ENCODE measurements at places on chromosomes 4 and X. TPM values are rescaled to one million over a fixed set of nuclear protein-coding genes. Genes with fewer than 3 reads are reported as not detected.

POU3F4 gene
- total RNA-seq, result not detected

NKX6-1 gene
- total RNA-seq, result not detected

SPON2 gene
- total RNA-seq, result 2.6 TPM

IL1RAPL1 gene
- 0.19 TPM for total RNA-seq

DNA sequence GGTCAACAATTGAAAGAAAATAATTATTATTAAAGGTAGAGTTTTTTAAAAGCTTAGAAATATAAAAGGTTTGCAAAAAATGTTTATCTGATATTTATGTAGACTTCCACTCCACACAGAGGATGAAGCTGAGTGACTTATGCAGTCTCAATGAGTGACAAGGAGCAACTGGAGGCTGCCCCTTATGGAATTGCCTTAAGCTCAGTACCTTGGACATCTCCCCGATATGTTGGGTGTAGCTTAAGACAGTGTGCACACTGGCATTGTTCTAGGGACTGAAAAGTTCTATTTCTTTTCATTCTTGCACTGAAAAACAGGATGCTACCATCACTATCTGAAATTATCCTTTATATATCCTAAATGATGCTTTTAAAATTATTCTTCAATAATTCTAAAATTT lies 292.1 kb downstream of the PRDM5 start:
- DNase-seq, result no peak
- no peaks in the 10 kb centered on the region for H3K27me3 ChIP-seq
- no peak overlapping the region for H3K4me3 ChIP-seq
- no peaks in the 10 kb centered on the region for H3K36me3 ChIP-seq

GRCh38 chr4:106987311-106987710 lies 48.8 kb downstream of the DKK2 start:
- H3K36me3 ChIP-seq, result no peaks in the 10 kb centered on the region
- no peak for DNase-seq
- H3K4me1 ChIP-seq, result no peaks in the 10 kb centered on the region
- H3K4me3 ChIP-seq, result no peak overlapping the region
- H3K27ac ChIP-seq, result no peak overlapping the region

GRCh38 chr4:163866728-163867315 lies 372.3 kb downstream of the TMA16 start:
- no peak for DNase-seq
- H3K27ac ChIP-seq, result no peak overlapping the region
- H3K4me3 ChIP-seq, result no peak overlapping the region
- H3K36me3 ChIP-seq, result no peaks in the 10 kb centered on the region
- no peaks in the 10 kb centered on the region for H3K4me1 ChIP-seq
- H3K27me3 ChIP-seq, result no peaks in the 10 kb centered on the region

GRCh38 chr4:14446311-14446710 lies 556.0 kb upstream of the CPEB2 start:
- no peaks in the 10 kb centered on the region for H3K4me1 ChIP-seq
- no peaks in the 10 kb centered on the region for H3K27me3 ChIP-seq
- no peak overlapping the region for H3K4me3 ChIP-seq
- no peak overlapping the region for H3K27ac ChIP-seq

DNA sequence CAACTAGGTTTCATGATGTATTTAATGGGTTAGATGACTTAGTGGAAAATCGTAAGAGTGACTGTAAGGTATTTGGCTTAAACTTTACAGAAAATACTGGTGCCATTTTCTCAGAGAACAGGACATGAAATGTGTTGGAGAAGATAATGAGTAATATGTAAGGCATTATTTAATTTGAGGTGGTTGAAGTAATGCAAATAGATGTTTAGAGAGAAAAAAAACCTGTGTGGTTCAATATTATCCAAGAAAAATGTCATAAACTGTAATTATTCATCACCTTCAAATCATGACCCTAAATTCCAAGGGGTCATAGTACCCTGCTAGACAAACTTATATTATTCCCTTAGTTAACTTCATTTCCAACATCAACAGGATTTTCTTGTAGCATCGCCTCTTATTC lies 171.7 kb downstream of the EPHA5 start:
- no peak overlapping the region for H3K4me3 ChIP-seq

GRCh38 chr4:113773756-113774155 lies 12.2 kb upstream of the CAMK2D start:
- H3K4me1 ChIP-seq, result peaks cover 2% of the 10 kb centered on the region
- H3K36me3 ChIP-seq, result no peaks in the 10 kb centered on the region
- H3K27ac ChIP-seq, result no peak overlapping the region
- H3K4me3 ChIP-seq, result no peak overlapping the region

DNA sequence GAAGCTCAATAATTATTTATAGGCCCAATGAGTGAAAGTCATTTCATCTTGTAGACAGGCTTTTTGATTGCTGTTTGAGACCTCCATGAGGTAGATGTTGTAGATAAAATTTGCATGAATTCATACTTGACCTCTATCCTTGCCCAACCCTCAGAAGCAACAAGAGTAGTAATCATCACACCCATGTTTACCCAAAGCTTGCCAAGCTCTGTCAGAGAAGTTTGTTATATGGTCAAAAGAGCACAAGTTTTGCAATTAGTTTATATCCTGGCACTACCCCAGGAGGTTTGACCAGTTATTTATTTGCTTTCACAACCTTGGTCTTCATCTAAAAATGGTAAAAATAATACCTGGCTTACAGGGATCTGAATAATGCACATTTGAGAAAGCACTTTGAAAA lies 20.7 kb downstream of the ADH7 start:
- no peaks in the 10 kb centered on the region for H3K36me3 ChIP-seq
- no peak overlapping the region for H3K4me3 ChIP-seq
- no peaks in the 10 kb centered on the region for H3K4me1 ChIP-seq

DNA sequence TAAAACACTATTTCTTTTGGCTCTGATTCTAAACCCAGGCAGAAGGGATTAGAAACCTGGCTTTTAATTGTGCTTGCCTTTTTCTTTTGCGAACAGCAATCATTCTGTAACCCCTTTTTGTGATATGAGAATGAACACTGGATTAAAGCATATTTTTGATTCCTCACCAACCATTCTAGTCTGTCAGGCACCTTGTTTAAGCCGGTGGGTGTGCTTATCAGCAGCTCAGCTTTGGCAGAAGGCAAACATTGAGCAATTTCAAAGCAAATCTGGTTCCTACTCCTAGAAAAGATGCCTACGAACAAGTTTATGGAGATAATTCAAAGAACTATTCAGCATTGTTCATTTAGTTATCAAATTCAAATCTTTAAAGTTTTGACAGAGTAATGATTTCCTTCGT lies 265.1 kb upstream of the FAM241A start:
- H3K27ac ChIP-seq, result no peak overlapping the region
- H3K4me3 ChIP-seq, result no peak overlapping the region
- H3K36me3 ChIP-seq, result no peaks in the 10 kb centered on the region
- no peak for DNase-seq
- H3K27me3 ChIP-seq, result no peaks in the 10 kb centered on the region
- H3K4me1 ChIP-seq, result peaks cover 22% of the 10 kb centered on the region
